ENCODE measurements at places on chromosomes 11 and 22. TPM values are rescaled to one million over a fixed set of nuclear protein-coding genes. Genes with fewer than 3 reads are reported as not detected.

RPLP2 gene
- 1,381 TPM for total RNA-seq

SOX10 gene
- not detected for total RNA-seq

AAMDC gene
- 12.9 TPM for total RNA-seq

DNA sequence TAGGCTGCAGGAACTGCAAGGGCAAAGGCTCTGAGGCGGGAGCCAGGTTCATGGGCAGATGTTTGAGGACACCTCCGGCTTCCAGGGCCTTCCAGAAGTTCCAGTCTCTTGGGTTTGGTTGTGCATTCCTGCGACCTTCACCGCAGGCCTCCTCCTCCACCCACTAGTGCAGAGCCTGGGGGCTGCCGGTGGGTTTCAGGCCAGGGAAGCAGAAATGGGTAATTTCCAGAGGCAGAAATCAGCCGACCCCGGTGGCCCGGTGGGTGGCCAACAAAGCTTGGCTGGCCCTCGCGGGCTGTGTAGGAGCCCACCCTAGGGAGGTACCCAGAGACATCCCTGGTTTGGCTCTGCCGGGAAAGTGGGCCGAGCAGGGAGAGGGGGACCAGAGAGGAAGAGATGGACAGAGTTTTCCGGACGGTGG lies 417 bp upstream of the PHETA2 start:
- no peak for DNase-seq

- no peak for DNase-seq
Measured at GRCh38 chr22:20720692-20721408, 53.1 kb upstream of the SERPIND1 start.

DNA sequence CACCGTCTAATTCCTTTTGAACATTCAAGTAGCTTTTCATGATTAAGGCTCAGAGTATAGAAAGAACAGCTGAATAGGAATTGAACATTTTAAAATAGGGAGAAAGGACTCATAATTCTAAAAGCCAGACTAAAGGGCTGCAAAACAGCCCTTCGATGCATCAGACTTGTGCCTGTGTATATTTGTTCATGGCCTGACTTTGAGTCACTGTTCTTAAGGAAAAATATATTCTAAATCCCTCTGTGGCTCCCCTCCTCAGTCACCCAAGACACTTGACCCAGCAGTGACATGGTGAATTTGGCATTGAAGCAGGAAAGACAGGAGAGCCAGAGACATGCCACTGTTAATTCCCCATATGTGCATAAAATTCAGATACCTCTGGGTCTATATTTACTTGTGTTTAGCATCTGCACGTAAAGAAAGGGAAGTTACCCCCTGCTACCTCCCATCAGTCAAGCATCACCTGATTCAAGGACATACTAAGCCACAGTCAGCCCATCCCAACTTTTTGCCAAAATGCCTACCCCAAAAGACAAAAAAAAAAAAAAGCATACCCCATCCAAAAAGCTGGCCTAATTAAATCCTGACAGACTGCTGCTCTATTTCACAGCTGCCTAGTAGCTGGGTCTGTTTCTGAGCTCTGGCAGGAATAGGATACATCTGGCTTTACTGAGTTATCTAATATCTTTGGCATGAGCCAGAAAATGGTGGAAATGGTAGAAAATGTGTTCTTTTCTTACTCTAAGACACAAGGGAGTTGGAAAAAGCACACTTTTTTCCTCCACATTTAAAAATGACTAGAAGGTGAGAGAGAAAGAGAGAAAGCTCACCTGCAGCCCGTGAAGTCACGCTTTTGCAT lies 93.5 kb downstream of the COMMD9 start:
- DNase-seq, result no peak

DNA sequence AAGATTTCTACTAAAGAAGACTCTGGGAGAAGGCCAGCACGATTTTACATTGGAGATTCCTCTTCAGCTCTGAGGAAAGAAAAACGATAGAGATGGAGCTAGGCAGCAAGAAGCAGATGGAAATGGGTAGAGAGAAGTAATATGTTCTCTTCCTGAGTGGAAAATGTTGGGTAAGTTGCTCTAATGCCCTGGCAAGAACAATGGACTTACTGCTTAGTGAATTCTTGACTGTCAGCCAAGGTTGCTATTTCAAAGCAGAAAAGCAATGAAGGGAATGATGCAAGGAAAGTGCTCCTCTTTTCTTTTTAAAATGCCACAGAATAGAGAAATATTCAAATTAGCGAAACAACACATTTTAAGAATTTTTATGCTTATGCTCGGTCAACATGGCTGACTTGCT lies 38.4 kb upstream of the CWF19L2 start:
- no peak for DNase-seq
